Activated B cell treated with CpG ODN at 0.5 μM for 24 hours (primary cell): ENCODE measurements at places on chromosomes 3 and 15. TPM values are rescaled to one million over a fixed set of nuclear protein-coding genes. Genes with fewer than 3 reads are reported as not detected.

- H3K4me1 ChIP-seq: peaks cover 5% of the 10 kb centered on the region
- H3K4me3 ChIP-seq: no peak overlapping the region
- no peaks in the 10 kb centered on the region for H3K36me3 ChIP-seq
- no peak for DNase-seq
- no peak overlapping the region for H3K27ac ChIP-seq
These were observed 1.3 kb downstream of the ADAMTS9 start for GRCh38 chr3:64686446-64686908.

DNA sequence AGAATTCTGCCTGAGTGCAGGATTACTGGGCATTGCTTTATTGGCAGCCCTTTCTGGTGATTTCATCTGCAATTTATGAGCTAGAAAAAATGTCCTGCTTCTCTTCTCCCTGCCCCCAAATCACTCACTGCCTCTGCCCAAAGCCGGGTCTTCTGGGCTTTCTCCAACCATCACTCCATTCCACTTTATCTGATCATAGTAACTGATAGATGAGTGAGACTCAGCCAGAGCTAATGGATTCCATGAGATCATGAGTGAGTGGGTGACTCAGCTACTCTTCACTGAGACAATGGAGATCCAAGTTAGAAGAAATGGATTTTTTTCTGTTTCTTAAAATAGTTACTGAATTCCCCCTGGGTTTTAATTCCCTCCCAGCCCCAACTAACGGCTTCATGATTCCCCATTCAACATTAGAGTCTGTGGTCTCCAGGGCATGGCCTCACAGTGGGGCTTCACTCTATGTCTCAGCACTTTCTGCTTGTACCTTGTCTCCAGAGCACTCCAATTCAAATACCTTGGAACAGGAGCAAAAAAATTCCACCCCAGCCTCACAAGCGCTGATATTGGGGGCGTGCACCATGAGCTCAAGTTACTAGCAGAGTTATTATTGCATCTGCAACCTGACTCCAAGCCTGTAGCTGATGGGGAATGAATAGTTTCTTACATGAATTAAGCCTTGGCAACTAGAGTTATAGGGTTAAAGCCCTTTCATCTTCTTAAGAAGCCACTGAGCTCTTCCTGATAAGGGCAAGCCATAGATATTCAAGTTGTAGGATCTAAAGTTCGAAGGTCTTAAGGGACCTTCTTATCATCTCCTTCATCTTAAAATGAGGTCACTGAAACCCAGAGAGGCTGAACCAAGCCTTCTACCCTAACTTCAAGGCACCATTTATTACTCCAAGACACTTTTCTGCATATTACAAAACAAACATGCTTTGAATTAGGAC lies 85.9 kb downstream of the AGBL1 start:
- H3K4me3 ChIP-seq: no peak overlapping the region
- no peaks in the 10 kb centered on the region for H3K36me3 ChIP-seq
- H3K4me1 ChIP-seq: no peaks in the 10 kb centered on the region
- no peak for DNase-seq
- no peak overlapping the region for H3K27ac ChIP-seq

GRCh38 chr3:114362815-114363214 lies 69.0 kb downstream of the TIGIT start:
- no peak overlapping the region for H3K4me3 ChIP-seq
- H3K36me3 ChIP-seq: peaks cover 38% of the 10 kb centered on the region
- no peaks in the 10 kb centered on the region for H3K27me3 ChIP-seq
- DNase-seq: no peak
- H3K4me1 ChIP-seq: peaks cover 4% of the 10 kb centered on the region

DNA sequence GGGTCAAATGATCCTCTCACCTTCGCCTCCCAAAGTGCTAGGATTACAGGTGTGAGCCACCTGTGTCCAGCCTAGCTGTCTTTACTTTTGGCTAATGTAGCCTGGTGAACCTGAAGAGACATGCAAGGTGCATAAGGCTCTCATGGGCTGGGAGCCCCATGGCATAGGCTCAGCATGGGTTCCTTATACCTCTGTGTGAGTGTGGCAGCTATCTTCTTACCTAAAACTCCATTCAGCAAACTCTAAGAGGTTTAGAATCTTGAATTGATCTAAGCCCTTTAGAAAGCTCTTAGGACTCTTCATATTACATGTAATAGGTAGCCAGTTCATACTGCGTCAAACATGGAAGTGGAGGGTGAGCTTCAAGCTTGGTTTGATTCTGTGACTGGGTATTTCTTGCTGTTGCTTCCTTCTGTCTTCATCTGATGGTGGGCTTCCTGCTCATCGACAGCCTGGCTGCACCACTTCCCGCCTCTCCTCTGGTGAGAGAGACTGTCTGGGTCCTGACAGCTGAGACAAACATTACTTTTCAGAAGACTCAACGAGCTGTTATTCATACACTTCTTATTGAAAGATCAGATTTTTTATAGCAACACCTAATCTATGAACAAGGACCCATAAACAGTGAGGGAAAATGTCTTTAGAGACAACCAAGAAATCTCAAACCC lies 19.2 kb upstream of the TKT start:
- no peaks in the 10 kb centered on the region for H3K4me1 ChIP-seq
- H3K27me3 ChIP-seq: no peaks in the 10 kb centered on the region
- DNase-seq: no peak
- no peak overlapping the region for H3K4me3 ChIP-seq
- H3K27ac ChIP-seq: no peak overlapping the region

DNA sequence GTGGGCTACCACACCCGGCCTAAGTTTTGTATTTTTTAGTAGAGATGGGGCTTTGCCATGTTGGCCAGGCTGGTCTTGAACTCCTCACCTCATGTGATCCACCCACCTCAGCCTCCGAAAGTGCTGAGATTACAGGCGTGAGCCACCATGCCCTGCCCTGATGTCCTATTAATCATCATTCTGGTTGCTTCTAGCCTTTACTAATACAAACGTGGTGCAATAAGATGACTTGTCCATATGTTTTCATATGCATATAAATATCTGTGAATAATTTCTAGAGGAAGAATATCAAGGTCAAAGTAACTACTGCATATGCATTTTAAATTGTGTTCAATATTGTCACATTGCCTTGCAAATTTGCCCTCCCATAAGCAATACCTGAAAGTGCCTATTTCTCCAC lies 25.5 kb upstream of the PDHB start:
- no peak for DNase-seq
- H3K36me3 ChIP-seq: peaks cover 12% of the 10 kb centered on the region
- no peak overlapping the region for H3K4me3 ChIP-seq
- H3K27ac ChIP-seq: no peak overlapping the region
- H3K27me3 ChIP-seq: no peaks in the 10 kb centered on the region

DNA sequence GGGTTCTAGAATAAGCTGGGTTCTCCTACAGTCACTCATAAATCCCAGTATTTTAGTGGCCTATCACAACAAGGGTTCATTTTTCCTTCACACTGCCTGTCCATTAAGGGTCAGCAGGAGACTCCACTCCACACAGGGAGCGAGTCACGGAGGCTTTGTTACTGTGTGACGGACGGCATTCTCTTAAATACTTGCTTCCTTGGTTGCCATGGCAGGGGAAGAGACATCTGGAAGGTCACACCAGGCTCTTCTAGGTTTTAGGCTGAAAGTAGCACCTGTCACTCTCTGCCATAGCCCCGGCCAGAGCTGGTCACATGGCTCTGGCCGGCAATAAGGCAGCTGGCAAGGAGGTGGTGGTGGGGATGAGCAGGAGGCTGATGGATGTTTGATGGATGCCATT lies 89.4 kb upstream of the ANKRD34C start:
- no peak for DNase-seq
- peaks cover 18% of the 10 kb centered on the region for H3K27me3 ChIP-seq
- H3K4me1 ChIP-seq: no peaks in the 10 kb centered on the region
- no peak overlapping the region for H3K4me3 ChIP-seq

DNA sequence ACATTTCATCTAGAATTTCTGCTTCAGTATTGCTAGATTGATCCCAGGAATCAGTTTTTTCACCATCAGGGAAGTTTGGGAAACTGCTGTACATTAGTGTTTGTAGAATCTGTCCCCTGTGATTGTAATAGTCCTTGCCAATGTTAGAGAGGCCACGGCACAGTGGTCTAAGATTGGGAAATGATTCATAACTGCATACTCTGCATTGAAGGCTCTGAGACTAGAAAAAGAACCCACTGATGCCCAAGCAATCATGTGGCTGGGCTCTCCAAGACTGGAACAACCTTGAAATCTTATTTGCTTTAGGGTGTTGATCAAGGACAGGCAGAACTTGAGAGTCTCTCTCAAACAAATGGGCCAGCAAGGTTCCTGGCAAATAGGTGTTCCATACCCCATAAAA lies 245.6 kb upstream of the LRTM1 start:
- DNase-seq: no peak
- H3K4me1 ChIP-seq: no peaks in the 10 kb centered on the region
- H3K27me3 ChIP-seq: peaks cover 1% of the 10 kb centered on the region

DNA sequence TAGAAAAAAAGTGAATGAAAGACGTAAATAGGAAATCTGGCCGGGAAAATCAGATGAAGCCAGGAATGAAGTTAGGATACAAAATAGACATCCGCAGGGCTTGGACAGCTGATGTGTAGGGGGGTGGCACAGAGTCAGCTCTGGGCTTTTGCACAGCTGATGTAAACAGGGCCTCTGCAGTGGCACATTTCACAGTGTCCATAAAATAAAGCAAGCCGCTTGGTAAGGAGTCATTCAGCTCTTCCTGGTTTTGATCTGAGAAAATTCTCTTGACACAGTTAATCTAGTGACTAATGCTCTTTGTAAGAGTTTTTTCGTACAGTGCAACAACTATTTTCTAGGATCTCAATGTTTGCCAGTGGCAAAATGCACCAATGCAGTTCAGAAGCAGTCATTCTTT lies 153.3 kb downstream of the USP13 start:
- H3K27me3 ChIP-seq: peaks cover 6% of the 10 kb centered on the region
- DNase-seq: no peak
- no peaks in the 10 kb centered on the region for H3K4me1 ChIP-seq

DNA sequence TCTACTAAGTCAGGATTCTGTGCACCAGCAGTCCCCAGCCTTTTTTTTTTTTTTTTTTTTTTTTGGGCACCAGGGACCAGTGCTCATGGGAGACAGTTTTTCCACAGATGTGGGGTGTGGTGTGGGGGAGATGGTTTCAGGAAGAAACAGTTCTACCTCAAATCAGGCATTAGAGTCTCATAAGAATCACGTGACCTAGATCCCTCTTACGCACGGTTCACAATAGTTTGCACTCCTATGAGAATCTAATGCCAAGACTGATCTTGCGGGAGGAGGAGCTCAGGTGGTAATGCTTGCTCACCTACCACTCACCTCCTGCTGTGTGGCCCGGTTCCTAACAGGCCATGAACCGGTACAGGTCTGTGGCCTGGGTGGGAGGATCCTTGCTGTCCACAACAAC lies 88.8 kb downstream of the GADL1 start:
- no peak for DNase-seq
- no peak overlapping the region for H3K27ac ChIP-seq
- no peaks in the 10 kb centered on the region for H3K27me3 ChIP-seq

GRCh38 chr15:82968066-82968465 lies 15.5 kb upstream of the HOMER2 start:
- H3K4me3 ChIP-seq: no peak overlapping the region
- H3K36me3 ChIP-seq: no peaks in the 10 kb centered on the region
- H3K27ac ChIP-seq: no peak overlapping the region
- no peaks in the 10 kb centered on the region for H3K4me1 ChIP-seq

DNA sequence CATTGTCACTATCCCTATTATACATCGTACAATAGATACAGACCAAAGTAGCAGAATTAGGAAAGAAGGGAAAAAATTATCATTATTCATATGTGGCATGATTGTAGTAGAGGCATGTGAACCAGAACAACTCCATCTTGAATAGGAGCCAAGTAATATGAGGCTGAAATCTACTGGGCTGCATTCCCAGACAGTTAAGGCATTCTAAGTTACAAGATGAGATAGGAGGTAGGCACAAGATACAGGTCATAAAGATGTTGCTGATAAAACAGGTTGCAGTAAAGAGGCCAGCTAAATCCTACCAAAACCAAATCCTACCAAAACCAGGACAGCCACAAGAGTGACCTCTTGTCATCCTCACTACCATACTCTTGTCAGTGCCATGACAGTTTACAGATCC lies 1035.4 kb upstream of the SEMA6D start:
- H3K4me1 ChIP-seq: no peaks in the 10 kb centered on the region
- H3K36me3 ChIP-seq: no peaks in the 10 kb centered on the region
- H3K27me3 ChIP-seq: no peaks in the 10 kb centered on the region
- H3K27ac ChIP-seq: no peak overlapping the region

- no peaks in the 10 kb centered on the region for H3K27me3 ChIP-seq
- H3K36me3 ChIP-seq: no peaks in the 10 kb centered on the region
- DNase-seq: no peak
- H3K27ac ChIP-seq: no peak overlapping the region
- H3K4me1 ChIP-seq: no peaks in the 10 kb centered on the region
These were observed 17.4 kb downstream of the PXYLP1 start for GRCh38 chr3:141249041-141249440.

GRCh38 chr3:111882799-111883198 lies 23.7 kb downstream of the PHLDB2 start:
- H3K27me3 ChIP-seq: peaks cover 2% of the 10 kb centered on the region
- H3K27ac ChIP-seq: no peak overlapping the region
- no peak overlapping the region for H3K4me3 ChIP-seq
- H3K4me1 ChIP-seq: peaks cover 3% of the 10 kb centered on the region
- peaks cover 3% of the 10 kb centered on the region for H3K36me3 ChIP-seq
- no peak for DNase-seq

DNA sequence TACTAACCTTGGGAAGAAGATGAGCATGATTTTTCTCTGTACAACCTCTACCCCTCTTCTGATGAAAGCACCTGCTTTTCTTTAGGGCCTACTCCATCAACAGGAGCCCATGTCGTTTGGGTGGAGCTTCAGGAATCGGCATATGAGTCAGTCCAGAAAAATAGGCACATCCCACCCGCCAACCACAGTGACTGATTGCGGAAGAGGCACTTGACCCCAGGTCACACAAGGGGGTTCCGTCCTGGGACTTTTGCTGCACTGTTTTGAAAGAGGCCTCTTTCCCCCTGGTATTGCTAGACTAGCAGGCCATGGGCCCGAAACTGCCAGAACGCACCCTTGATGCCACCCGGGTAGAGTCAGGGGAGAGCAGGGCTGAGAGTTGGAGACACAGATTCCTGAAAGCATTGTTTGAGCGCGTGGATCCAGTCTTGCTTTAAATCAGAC lies 19.3 kb upstream of the NRROS start:
- no peaks in the 10 kb centered on the region for H3K36me3 ChIP-seq
- H3K4me3 ChIP-seq: no peak overlapping the region
- no peak overlapping the region for H3K27ac ChIP-seq
- H3K4me1 ChIP-seq: peaks cover 20% of the 10 kb centered on the region
- no peaks in the 10 kb centered on the region for H3K27me3 ChIP-seq

GRCh38 chr3:106819440-106819839 lies 557.8 kb upstream of the CCDC54 start:
- no peaks in the 10 kb centered on the region for H3K27me3 ChIP-seq
- DNase-seq: no peak
- H3K36me3 ChIP-seq: no peaks in the 10 kb centered on the region
- no peaks in the 10 kb centered on the region for H3K4me1 ChIP-seq

GRCh38 chr15:81286621-81287121 lies 37.3 kb downstream of the STARD5 start:
- peaks cover 76% of the 10 kb centered on the region for H3K4me1 ChIP-seq
- peak overlapping the region; percentile 96 for H3K27ac ChIP-seq
- H3K4me3 ChIP-seq: peak overlapping the region; percentile 80
- peaks cover 3% of the 10 kb centered on the region for H3K36me3 ChIP-seq

The GOLGA8J gene
- 0.22 TPM in 1 of 2 replicates, not detected in the other for total RNA-seq

The HTR3E gene
- total RNA-seq: not detected in 2 replicates

The SPINK8 gene
- not detected in 2 replicates for total RNA-seq

The TIPIN gene
- 10.8 and 11.5 TPM in 2 replicates for total RNA-seq

The ZNF639 gene
- 37.1 and 41.4 TPM in 2 replicates for total RNA-seq

The CPNE9 gene
- total RNA-seq: 0.20 TPM in 1 of 2 replicates, not detected in the other

The TMEM40 gene
- total RNA-seq: not detected in 2 replicates

The KBTBD13 gene
- not detected in 2 replicates for total RNA-seq

The ROPN1B gene
- not detected in 2 replicates for total RNA-seq

The SCAP gene
- 82.5 and 84.3 TPM in 2 replicates for total RNA-seq

The JAGN1 gene
- 30.9 and 32.1 TPM in 2 replicates for total RNA-seq

The SUMF1 gene
- 18.4 and 20.7 TPM in 2 replicates for total RNA-seq

The TMEM207 gene
- not detected in 2 replicates for total RNA-seq

The SNAP23 gene
- total RNA-seq: 111 and 123 TPM in 2 replicates

The GRK7 gene
- total RNA-seq: not detected in 2 replicates
